ENCODE measurements at places on chromosomes 12 and 14. TPM values are rescaled to one million over a fixed set of nuclear protein-coding genes. Genes with fewer than 3 reads are reported as not detected.

GRCh38 chr14:70707138-70708038 is 65.7 kb downstream of the TTC9 start:
- DNase-seq: peak; percentile 66

The TAS2R50 gene
- not detected for total RNA-seq

DNA sequence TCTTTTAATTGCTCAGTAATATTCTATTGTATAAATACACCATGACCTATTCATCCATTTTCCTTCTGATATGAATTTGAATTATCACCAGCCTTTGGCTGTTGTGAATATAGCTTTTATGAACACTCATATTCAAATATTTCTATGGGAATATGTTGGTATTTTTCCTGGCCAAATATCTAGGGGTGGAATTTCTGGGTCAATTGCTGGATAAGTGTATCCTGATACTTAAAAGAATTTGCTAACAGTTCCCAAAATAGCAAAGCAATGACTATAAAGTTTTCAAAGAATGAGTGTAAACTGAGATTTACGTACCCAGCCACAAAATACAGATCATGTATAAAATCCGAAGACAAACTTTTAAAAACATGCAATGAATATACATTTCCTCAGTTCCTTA is 148.7 kb upstream of the CLEC14A start:
- DNase-seq: no peak

- DNase-seq: no peak
Observed at GRCh38 chr12:74896186-74896585, 313.5 kb downstream of the KCNC2 start.

- DNase-seq: peak; percentile 96
Observed at GRCh38 chr14:55103005-55103640, 25.9 kb upstream of the LGALS3 start.

The LRRIQ1 gene
- 0.15 TPM for total RNA-seq

The TRHDE gene
- 8.8 TPM for total RNA-seq

The GLS2 gene
- total RNA-seq: not detected

- DNase-seq: no peak
Observed at GRCh38 chr12:95529693-95530225, 21.5 kb downstream of the USP44 start.

DNA sequence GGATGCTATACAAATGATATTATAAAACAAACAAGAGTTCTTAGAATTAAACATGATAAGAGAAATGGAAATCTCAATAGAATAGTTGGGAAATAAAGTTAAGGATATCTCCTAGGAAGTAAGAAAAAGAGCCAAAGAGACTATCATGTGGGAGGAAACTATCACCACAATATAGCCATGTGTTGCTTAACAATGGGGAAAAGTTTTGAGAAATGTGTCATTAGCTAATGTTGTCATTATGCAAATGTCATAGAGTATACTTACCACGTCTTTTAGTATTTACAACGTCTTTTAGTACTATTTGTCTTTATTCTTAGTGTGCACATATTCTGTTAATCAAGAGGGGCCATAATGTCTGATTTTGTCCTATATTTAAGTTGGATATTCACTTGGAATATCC is 58.7 kb downstream of the ZNF641 start:
- DNase-seq: no peak

DNA sequence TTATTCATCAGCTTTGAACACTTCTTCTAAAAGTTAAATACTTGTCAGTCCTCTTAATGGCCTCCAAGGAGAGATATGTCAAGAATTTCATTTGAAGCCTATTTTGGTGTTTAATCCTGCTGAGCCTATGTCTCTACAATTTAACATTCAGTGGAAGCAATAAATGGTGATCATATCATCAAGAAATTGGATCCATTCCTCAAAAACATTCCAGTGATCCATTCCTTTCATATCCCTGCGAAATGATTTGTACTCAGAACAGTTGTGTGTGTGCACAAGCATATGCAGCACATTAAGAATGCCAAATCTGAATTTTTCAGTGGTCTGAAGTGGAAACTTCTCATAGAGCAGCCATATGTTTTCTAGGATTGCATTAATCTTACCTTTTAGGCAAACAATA is 373.7 kb upstream of the SYT1 start:
- no peak for DNase-seq

GRCh38 chr12:105041186-105041585 is 43.1 kb downstream of the ALDH1L2 start:
- DNase-seq: no peak

- peak; percentile 80 for DNase-seq
Observed at GRCh38 chr12:54383041-54383609, 1.4 kb downstream of the ZNF385A start.

DNA sequence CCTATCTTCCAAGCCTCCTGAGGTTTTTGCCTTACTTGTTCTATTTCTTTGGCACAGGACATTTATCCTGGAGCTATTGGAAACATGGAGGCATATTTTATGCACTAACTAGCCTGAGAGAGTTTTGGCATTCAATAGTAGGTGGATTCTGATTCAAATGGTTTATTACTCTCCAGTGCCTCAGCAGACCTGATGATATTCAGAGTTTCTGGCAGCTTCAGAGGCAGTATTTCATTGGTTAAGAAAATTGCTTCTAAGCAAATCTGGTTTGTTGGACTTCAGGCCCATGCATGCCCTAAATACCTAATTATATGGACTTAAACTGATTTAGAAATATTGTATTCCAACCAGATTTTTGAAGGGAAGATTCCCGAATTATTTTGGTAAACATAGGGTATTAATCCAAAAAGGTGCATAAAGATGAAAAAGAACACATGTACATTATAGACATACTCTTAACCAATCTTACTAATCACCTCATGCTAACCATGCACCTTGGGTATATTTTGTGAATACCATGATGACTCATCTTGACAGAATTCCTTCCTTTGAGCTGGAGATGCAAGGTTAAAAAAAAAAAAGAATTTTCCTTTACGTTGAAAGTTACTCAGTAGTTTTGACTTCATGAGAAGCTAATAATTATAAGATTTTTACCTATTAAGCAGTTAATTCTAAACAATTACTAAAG is 44.3 kb upstream of the KTN1 start:
- DNase-seq: no peak

- no peak for DNase-seq
Observed at GRCh38 chr12:65511912-65512311, 233.4 kb downstream of the MSRB3 start.

DNA sequence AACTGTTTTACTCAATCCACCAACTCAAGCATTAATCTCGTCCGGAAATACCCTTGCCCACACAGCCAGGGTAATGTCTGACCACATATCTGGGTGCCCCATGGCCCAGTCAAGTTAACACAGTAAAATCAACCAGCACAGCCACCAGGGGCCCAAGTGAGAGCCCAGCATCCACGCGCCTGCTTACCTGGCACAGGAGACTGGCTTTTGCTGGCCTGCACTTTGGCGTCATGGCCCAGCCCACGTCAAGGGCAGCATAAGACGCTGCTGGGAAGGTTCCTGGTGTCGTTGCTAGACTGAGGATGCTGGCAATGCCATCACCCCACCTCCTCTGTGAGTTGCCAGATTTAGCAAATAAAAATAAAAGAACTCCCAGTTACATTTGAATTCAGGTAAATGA is 53.6 kb upstream of the BCL11B start:
- no peak for DNase-seq

The RND1 gene
- total RNA-seq: 0.06 TPM

DNA sequence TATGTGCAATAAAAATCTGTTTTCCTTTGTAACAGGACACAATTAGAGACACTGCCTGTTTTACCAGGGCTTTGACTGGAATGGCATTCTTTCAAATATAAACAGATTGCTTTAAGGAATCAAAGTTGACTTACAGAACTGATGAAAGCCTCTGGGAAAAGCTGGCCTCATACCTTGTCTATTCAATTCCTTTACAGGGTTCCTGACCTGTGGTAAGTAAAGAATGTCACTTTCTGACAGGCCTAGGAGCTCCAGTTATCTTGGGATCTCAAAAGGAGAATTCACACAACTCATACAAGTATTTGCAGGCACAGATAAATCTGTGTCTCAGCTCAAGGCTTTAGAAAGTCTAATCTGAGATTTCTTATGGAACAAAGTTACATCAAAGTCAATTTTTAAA is 88.4 kb downstream of the BCAT1 start:
- DNase-seq: no peak

DNA sequence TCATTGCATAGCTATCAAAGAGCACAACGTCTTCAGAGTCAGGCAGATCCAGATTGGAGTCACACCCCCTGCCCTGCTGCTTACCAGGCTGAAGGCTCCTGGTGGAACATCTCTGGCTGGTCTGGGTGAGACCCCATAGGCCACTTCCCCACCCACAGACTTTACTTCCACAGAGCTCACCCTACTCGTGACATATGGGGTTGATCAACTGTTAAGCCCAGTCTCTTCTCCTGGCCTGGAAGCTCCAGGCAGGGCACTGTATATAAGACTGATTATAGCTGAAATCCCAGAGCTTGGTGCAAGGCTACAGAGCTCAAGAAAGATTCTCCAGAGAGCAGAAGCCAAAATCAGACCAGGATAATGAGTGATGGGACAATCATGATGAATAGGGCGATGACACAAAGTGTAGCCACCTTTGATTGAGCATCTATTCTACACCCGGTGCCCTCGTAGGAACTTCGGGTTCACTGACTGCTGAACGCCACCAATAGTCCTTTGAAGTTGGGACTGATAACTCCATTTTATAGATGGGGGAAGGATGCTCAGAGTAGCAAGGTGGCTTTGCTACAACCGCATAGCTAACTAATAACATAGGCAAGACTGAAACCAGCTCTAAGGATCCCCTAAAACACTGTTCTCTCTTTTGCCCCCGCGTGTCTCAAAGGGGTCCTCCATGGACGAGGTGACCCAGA is 287.8 kb downstream of the BCL11B start:
- DNase-seq: no peak

DNA sequence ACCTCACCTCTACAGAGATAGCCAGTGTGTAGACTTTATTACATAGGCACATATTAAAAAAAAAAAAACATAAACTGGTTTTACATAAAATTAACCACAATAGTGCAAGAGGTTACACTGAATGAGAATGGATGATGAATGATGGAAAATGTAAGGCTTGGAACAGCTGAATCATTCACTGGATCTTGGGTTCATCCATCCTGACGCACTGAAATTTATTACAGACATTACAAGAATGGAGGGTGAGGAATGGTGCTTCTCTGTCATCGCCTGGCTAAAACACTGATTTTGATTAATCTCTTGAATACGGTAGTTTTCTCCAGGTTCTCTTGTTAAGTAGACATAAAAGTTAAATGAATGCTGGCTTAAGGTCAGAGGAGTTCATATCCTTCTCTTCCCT is 40.0 kb upstream of the GTF2A1 start:
- no peak for DNase-seq

The TNS2 gene
- 18.3 TPM for total RNA-seq

DNA sequence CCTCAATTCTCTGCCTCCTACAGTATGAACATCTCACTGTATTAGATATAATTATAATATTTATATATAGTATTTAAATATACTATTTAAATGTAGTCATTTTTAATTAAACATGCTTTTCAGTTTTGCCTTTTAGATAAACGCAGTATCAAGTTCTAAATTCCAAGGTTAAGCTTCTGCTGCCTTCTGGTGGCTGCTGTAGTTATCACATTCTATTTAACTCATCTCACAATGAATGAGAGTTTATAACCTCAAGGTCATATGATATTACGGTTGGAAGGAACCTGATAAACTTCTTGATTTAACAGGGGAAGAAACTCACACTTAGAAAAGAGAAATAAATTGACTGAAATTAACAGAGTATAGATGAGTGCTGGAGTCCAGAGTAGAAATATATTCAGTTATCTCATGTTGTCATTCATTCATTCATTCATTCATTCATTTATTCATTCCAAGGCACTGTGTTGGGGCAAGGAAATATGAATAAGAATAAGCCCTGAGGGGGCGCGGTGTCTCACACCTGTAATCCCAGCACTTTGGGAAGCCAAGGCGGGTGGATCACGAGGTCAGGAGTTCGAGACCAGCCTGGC is 31.9 kb downstream of the GUCY2C start:
- DNase-seq: peak; percentile 57

The SRRM4 gene
- 0.04 TPM for total RNA-seq

GRCh38 chr14:58488550-58488949 is 61.0 kb downstream of the KIAA0586 start:
- peak; percentile 8 for DNase-seq

DNA sequence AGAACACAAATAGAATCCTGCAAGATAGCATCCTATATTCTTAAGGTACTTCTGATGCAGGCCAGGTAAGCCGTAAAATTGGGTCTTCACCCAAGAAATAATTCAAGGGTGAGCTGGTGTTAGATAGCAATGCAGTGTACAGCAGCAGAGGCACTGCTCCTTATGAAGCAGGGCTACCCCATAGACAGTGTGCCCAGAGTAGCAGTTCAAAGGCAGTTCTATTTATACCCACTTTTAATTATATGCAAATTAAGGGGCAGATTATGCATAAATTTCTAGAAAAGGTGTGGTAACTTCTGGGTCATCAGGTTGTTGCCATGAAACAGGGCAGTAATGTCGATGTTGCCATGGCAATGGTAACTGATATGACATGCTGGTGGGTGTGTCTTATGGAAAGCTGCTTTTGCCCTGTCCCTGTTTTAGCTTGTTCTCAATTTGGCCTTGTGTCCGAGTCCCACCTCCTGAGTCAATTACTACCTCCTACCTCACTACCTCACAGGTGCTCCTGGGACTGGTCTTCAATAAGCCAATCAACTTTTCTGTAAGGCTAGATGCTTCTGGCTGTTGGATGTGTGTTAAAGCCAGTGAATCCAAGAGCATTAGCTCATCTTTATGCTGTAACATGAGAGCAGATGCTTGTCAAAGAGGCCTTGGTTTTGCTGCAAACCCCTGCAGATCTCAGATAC is 61.0 kb downstream of the PPM1A start:
- DNase-seq: no peak

DNA sequence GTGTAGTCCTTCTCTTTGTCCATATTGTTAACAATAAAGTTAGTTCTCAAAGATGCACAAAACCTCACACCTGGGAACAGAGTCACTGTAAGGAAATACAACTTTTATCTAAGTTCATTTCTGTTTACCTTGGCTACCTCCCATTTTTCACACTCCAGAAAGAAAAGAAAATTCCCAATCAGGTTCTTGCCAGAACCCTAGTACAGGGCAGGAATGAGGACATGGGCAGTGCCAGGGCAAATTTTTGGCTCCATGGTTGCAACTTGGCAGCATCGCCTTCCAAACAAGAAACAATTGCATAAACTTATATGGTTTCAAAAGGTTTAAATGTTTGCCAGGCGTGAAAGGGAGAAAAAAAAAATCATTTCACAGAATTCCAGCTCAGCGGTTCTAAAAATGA is 296.3 kb upstream of the PRKD1 start:
- DNase-seq: no peak

GRCh38 chr12:132366341-132366861 is 37.0 kb upstream of the GALNT9 start:
- DNase-seq: no peak

DNA sequence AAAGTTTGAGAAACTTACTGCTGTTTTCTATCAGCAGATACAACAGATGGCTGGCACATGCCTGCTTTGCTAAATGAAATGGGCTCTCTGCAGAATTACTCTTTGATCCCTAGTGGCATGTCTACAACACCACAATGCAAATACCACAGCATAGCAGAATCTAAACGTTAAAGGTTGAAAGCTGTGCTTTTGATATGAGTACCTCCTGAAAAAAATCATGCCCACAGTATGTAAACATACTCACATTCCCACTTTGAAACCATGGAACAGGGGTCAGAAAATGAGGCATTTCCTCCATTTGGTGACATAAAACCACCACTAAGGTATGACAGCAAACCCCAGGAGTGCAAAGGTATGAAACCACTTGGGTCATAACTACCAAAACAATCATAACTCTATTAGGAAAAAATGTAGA is 7.5 kb downstream of the WIF1 start:
- DNase-seq: peak; percentile 91

The PRORP gene
- 26.4 TPM for total RNA-seq

- no peak for DNase-seq
Observed at GRCh38 chr14:69917287-69917686, 38.1 kb downstream of the SMOC1 start.
